ENCODE measurements at places on chromosomes 2 and 18.

DNA sequence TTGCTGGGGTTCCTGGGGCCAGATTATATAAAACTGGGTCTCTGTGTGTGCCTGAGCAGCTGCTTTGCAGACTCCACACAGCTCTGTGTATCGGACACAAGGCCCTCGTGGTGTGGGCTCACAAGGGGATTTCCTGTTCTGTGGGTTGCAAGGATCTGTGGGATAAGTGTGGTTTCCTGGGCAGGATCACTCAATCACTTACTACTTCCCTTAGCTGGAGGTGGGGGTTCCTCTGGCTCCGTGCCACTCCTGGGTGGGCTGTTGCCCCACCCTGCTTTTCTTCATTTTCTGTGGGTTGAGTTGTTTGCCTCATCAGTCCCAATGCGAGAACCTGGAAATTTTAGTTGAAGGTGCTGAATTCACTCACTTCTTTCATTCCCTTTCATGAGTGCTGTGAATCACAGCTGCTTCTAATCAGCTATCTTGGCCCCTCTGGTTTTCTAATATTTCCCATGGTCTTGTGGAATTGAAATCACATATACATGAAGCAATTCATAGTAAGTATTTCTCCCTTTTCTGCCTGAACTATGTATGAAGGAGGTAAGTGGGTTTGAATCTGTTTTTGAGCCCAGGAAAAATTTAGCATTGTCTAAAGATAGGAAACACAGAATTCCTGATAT lies 196.3 kb downstream of the DCDC2C start:
- no peak for DNase-seq

DNA sequence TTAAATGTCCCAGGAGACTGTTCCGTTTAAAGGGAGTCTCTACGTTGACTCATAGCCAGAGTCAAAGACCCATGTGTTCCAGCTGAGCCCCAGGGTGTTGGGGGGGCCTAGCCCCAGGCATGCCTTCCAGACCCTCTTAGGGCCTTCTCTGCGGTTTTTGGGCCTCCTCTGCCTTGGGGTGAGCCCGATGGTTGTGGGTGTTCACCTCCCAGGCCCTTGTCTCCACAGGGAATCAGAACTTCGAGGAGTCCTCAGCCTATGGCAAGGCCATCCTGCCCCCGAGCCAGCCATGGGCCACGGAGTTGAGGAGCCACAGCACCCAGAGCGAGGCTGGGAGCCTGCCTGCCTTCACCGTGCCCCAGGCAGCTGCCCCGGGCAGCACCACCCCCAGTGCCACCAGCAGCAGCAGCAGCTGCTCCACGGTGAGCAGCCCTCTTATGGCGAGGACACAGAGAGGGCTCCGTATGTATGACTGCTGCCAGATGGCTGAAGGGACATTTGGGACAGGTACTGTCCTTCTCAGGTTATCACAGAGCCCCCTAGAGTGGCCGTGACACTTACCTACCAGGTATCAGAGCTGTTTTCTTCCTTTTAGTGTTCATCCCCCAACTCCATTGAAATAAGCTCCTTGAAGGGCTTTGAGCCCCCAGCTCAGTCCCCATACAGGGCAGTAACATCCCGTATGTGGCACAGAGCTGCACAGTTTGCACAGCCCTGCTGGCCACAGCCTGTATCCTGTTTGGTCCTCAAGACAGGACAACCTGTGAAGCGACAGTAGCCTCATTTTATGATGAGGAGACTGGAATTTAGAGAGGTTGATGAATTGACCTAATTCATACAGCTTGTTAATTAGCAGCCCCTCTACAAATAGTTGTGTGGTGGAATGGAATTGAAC lies 80.7 kb downstream of the EPAS1 start:
- no peak for DNase-seq

GRCh38 chr2:218360453-218360852 lies 3.8 kb downstream of the CATIP start:
- no peak for DNase-seq

GRCh38 chr18:49400398-49401072 lies 59.9 kb downstream of the DYM start:
- DNase-seq, result no peak

GRCh38 chr2:187383043-187383800 lies 64.8 kb downstream of the CALCRL start:
- no peak for DNase-seq

GRCh38 chr2:217585362-217585761 lies 417.4 kb downstream of the TNS1 start:
- DNase-seq, result no peak

GRCh38 chr2:9256147-9256546 lies 49.5 kb downstream of the ASAP2 start:
- no peak for DNase-seq

DNA sequence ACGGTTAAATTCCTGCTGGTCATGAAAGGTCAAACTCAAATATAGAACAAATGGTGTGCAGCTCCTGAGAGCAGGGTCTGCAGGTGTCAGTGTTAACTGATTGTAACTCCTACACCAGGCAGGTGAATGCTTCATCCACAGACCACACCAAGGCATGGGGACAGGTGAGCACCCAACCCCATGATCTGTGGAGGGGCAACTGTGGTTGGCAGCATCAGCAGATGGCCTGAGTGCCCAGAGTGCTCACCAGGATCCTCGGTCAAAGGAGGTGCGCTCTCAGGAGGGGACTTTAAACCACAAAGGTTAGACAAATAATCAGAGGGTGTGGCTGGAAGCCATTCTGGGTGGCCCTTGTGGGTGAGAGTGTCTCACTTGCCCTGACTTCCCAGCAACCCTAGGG lies 44.5 kb downstream of the PTGR3 start:
- no peak for DNase-seq

DNA sequence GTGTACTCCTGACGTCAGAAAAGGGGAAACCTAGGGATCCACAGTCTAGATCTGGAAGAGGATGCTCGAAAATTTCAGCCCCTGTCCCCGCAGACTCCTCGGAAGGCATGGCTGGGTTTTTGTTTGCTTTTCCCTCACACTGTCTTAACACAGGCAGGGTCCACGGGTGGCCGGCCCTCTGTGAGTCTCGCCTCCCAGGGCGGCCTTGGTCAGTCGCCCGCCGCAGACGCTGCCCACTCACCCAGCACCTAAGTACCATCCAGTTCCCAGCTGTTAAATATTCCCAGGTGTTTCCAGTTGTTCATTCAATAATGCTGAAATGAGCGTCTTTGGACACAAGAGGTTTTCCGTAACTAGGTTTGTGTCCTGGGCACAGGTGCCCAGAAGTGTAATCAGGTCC lies 193.2 kb downstream of the TWIST2 start:
- DNase-seq, result no peak

DNA sequence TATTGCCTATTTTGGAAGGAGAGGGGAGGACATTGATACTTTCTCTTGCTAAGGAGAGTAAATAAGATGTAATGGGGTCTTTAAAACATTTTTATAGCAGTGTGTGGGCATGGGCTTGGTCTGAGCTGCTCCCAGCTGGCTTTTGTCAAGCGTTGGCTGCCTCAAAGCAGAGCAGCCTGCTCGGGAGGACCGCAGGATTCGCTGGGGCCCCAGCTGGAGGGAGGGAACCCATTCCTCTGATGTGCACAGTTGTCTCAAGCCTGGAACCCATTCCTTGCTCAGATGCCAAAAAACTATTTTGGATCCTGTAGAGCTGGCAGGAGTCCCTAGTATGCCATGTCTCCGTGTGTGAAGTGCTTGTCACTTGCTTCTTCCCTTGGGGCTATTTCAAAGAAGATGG lies 59.4 kb upstream of the RMDN2 start:
- DNase-seq, result no peak

DNA sequence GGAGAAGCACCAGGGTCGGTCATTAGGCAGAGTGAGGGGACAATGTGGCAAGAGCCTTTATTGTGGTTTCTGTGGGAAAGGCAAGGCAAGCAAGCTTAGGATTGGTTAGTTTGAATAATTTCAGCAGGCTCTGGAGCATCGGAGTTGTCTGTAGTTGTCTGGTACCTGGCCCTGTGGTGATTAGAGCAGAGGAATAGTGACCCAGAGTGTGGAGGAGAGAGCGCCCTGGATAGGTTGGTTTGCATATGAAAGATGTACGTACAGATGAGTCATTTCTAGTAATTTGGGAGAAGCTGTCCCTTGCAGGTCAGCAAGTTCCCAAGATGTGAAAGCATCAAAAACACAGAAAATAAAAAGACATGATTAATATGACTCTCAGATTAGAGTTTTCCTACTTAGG lies 383.1 kb upstream of the MEX3C start:
- DNase-seq, result no peak

GRCh38 chr18:32264401-32264800 lies 74.6 kb downstream of the MEP1B start:
- no peak for DNase-seq

- no peak for DNase-seq
Measured at GRCh38 chr2:211846036-211846400, 692.6 kb downstream of the ERBB4 start.

GRCh38 chr2:63764630-63765029 lies 77.1 kb upstream of the UGP2 start:
- no peak for DNase-seq

DNA sequence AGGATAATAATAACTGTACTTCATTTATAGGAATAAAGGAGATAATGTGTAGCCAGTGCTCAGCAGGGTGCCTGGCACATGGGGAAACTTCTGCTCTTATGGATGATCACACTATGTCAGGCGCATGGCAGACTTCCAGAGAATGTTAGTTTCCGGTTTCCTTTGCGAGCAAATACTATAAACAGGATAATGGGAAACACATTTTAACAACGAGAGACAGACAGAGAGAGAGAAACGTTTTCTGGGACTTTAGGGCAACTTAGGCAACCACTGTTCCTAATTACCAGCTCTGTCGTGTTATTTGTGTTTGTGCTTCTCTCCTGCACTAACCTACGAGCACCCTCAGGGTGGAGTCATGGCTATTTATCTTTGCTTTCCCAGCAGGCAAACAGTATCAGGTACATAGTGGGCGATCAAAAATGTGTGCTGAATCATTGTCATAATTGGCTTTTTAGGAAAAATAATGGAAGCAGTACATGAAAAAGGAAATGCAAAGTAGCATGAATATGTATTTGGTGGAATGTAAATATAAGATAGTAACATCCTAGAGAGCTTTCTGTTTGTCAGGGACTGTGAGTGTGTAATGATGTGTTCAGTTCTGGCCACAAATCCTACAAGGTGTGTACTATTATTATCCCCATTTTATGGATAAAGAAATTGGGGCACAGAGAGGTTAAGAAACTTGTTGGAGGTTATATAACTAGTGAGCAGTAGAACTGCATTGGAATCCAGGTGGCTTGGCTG lies 36.8 kb upstream of the IGFBP2 start:
- DNase-seq, result no peak

DNA sequence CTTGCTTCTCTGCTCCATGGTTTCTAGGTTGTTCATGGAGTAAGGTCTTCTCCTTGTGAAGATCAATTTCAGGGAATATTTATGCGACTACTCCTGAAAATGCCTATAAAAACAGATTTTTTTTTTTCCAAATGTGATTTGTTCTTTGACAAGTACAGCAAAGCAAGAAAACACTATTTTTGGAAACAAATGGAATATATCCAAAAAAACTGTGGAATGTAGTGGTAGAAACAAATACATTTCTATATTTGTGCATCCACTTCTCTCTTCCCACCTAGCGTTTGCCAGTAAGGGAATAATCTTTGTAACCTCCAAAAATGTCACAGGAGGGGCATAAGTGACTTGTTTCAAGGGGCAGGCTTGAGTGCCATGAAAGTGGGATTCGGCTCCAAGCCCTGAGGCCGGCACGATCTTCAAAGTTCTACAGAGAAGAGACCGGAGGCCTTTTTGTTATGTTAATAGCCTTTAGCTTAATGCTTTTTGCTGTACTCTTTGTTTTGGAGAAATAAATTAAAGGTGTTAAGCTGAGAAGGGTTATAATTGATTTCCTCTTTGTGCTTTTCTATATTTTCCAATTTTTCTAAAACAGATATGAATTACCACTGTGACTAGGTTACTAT lies 200.6 kb downstream of the NRP2 start:
- no peak for DNase-seq

DNA sequence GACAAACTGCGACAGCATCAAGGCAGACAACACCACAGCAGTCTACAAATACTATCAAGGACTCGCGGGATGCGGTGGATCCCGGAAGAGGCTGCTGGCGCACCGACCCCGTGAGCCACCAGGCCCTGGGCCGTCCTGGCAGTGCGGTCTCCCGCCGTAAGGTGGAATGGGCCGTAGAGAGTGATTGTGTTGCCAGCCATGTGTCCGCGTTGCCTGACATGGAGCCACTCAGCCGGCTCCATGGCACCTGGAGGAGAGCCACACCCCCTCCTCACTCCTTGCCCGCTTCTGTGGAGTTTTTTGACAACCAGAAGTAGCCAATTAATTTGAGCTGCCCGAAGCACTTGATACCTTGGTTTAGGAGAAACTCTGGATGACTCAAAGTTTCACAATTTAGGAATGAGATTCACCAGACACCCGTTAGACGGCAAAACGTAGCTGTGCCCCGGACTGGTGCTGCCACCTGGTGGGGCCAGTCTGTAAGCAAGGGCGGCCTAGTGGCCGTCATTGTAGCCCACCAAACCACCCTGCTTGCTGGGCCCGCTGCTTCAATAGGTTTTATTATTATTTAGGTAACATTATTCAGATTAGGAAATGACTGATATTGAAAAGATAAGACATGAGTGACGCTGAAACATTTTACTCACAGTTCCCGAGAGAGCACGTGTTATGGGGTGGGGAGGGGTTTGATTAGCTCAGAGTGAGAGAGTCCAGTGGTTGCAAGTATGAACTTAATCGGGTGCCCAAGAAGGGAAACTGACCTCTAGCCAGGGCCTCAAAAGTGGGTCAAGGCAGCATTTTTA lies 10.2 kb upstream of the IMP4 start:
- DNase-seq, result peak; percentile 67

DNA sequence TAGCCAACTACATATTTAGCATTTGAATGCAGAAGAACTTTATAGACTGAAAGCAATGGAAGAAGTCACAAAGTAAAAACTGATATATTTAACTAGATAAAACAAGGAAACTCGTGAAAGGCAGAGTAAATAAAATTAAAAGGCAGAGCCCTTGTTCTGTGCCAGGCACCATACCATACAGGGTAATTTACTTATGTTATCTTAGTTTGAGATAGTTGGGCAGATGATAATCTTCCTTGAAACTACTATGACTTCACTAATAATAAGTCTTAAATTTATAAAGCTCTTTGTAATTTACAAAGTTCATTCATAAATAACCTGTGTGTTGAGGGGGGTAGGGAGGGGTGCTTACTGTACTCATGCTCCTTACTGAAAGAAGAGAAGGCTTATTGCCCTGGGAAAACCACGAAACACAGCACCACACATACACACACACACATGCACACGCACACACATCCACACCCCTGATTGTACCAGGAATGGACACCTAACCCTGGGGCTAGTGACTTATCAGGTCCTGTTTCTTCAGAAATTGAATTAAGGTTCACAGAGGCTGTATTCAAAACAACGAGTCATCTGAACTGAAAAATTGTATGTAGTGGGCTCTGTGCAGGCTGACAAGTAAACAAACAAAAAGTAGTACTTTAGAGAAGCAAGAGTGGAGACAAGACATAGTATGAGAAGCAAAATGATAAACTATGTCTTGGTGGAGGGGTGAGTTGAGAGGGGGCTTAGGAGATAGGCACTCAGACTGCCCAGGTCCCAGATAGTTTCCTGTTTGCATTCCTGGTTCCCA lies 38.1 kb downstream of the AGFG1 start:
- DNase-seq, result no peak

- no peak for DNase-seq
Measured at GRCh38 chr2:126777620-126777978, 121.1 kb upstream of the TEX51 start.

GRCh38 chr18:22001912-22002487 lies 167.4 kb upstream of the GATA6 start:
- DNase-seq, result no peak
